Mononuclear cell (primary cell): ENCODE measurements at places on chromosomes 13 and 19. TPM values are rescaled to one million over a fixed set of nuclear protein-coding genes. Genes with fewer than 3 reads are reported as not detected.

Gene PSG1
- not detected for total RNA-seq

Gene ZNF878
- not detected for total RNA-seq

Gene STAP2
- total RNA-seq: 0.42 TPM

Gene KLK6
- not detected for total RNA-seq

Gene PRTN3
- total RNA-seq: 0.31 TPM

Gene C1QTNF9B
- total RNA-seq: not detected

Gene MYADM
- total RNA-seq: 51.9 TPM

Gene IL11
- total RNA-seq: 0.10 TPM

Gene FFAR2
- total RNA-seq: 16.5 TPM

Gene KLK10
- not detected for total RNA-seq

Gene C19orf67
- total RNA-seq: not detected

Gene ZNF587B
- total RNA-seq: 25.5 TPM

Gene ACP7
- total RNA-seq: not detected

Gene TJP3
- 5.7 TPM for total RNA-seq

Gene EDNRB
- total RNA-seq: 0.21 TPM

Gene CYP4F12
- 0.42 TPM for total RNA-seq

Gene ZNF177
- total RNA-seq: 0.10 TPM

Gene IGFL4
- total RNA-seq: 0.10 TPM

Gene PALM3
- total RNA-seq: under 0.01 TPM

Gene RRAS
- total RNA-seq: 8.7 TPM

Gene FEM1A
- 15.1 TPM for total RNA-seq

Gene SBK2
- not detected for total RNA-seq

Gene CCDC194
- total RNA-seq: 0.42 TPM

Gene ACER1
- total RNA-seq: 0.42 TPM

Gene TUBA3C
- total RNA-seq: not detected

Gene MLNR
- total RNA-seq: not detected

Gene IZUMO1
- total RNA-seq: not detected

Gene KIR2DL4
- 0.31 TPM for total RNA-seq

Gene ALKBH7
- total RNA-seq: 45.4 TPM

Gene KLK8
- total RNA-seq: not detected

Gene PAN3
- total RNA-seq: 60.0 TPM

Gene KPTN
- total RNA-seq: 1.3 TPM

Gene GFY
- total RNA-seq: not detected

Gene ZNF234
- total RNA-seq: 2.2 TPM

Gene HRC
- not detected for total RNA-seq

Gene PRODH2
- not detected for total RNA-seq

Gene GPC6
- total RNA-seq: 0.31 TPM

Gene HSPB6
- not detected for total RNA-seq

Gene PTGIR
- total RNA-seq: 5.8 TPM

Gene LPAR2
- total RNA-seq: 21.9 TPM

Gene DPF1
- total RNA-seq: not detected

Gene C19orf81
- total RNA-seq: not detected

Gene TYROBP
- total RNA-seq: 286 TPM

Gene CCDC8
- not detected for total RNA-seq

Gene ITGBL1
- total RNA-seq: not detected

Gene SERPINE3
- 0.10 TPM for total RNA-seq

Gene KIR2DL1
- total RNA-seq: 1.2 TPM

Gene RAB4B
- 9.6 TPM for total RNA-seq

Gene GAPDHS
- not detected for total RNA-seq

Gene PLIN5
- 0.21 TPM for total RNA-seq

Gene KRTDAP
- not detected for total RNA-seq

Gene POU4F1
- total RNA-seq: under 0.01 TPM

Gene SLC1A5
- 5.5 TPM for total RNA-seq

Gene OR10H5
- under 0.01 TPM for total RNA-seq

Gene PRDX2
- total RNA-seq: 55.5 TPM

Gene ELOF1
- total RNA-seq: 29.3 TPM

Gene CRB3
- total RNA-seq: 4.0 TPM

Gene CYP4F11
- total RNA-seq: not detected

Gene COL4A2
- 0.21 TPM for total RNA-seq
